ENCODE measurements at places on chromosomes 13 and 19. TPM values are rescaled to one million over a fixed set of nuclear protein-coding genes. Genes with fewer than 3 reads are reported as not detected.

Gene OR7A5
- not detected for total RNA-seq

Gene ZNF584
- 16.7 TPM for total RNA-seq

Gene CCDC70
- total RNA-seq = not detected

Gene PRR12
- 1.3 TPM for total RNA-seq

Gene RFPL4A
- total RNA-seq = not detected

Gene ATP8A2
- total RNA-seq = not detected

Gene SOX21
- not detected for total RNA-seq

Gene C1QTNF9
- not detected for total RNA-seq

Data from regular cardiac myocyte (primary cell).